ENCODE measurements at places on chromosomes 5 and 9.

DNA sequence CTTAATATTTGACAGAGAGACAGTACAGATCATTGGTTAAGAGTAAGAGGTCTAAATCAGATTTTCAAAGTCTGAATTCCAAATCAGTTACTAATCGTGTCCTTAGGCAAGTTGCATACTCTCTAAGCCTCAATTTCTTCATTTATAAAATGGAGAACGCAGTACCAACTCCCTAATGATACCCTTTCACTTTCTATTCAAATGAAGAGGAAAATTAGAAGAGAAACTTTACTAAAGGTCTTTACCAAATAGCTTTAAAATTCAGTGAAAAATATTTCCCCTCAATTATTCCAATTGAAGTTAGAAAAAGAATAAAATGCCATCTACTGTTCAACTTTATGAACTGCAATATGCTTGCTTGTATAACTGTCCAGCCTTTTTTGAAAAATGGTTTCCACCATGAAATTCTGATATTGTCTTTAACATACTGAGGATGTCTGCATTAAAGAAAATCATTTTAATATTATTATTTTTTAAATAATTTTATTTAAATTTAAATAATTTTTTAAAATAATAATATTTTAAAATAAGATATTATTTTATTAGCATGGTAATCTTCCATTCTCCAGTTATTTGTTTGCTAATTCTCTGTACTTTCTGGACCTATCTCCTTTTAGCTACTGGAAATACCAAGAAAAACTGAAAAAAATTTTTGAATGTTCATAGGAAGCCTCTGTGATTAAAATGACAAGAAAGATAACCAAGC, 36.0 kb downstream of the POC5 start:
- DNase-seq: no peak

DNA sequence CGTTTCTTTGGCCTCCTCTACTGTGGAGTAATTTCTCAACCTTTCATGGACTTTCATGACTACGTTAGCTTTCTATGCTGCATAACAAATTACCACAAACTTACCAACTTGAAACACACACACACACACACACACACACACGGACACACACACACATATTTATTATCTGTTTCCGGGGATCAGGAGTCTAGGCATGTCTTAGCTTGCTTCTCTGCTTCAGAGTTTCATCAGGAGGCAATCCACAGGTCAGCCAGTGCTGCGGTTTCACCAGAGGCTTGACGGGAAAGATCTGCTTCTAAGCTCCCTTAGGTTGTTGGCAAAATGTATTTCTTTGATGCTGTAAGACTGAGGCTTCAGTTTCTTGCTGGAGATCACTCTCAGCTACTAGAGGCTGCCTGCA, 59.0 kb upstream of the C9orf72 start:
- DNase-seq: no peak

GRCh38 chr5:82418608-82418950, 140.4 kb upstream of the RPS23 start:
- no peak for DNase-seq

- DNase-seq: no peak
Measured at GRCh38 chr9:128833696-128834095, 4.1 kb upstream of the SPOUT1 start.

DNA sequence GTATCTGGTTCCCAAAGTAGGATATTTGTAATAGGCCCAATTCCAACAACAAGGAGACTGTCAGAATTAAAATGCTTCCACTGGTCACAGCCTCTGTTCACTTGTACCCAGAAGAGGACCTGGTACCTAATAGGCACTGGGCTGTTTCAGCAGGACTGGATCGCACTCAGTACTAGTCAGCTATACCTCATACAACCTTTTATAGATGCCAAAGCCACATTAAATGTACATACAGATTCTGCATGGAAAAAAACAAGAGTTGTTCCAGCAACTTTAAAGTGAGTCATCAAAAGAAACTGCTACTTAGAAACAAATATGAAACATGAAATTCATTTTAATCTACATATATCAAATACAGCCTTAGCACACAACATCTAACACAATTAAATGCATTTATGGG, 87.5 kb downstream of the GPR21 start:
- no peak for DNase-seq

DNA sequence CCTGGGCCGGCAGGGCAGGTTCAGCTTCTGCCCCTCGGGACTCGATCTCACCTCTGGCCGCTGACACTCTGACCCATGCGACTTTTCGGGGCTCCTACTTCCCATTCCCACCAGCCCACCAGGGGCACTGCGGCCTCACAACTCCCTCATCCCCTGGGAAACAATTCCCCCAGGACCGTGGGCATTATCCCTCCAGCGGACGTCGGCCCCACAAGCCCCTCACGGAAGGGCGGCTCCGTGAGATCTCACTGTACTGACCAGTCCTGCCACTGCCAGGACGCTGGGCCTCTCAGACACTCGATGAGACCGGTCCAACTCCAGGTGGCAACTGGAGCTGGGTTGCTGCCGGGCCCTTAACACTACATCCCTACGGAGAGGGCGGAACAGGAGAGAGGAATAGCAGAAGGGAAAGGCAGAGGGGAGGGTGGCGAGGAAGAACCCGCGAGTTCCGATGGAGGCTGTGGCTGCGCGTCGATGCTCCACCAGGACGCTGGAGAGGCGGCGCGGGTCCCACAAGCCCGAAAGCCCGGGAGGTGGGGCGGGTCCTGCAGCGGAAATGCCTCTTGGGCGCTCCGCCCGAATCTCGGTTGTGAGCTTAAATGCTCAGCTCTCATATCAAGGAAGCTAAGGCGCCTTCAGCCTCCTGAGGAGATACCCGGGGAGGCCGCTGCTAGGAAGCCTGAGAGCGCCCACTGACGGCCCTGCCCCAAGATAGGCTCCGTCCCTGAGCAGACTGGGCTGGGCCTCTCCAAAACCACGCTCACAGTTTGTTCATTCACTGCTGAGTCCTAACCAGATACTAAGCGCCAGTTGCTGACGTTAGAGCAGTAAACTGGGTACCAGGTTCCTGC, 36.3 kb downstream of the VCP start:
- peak; percentile 7 for DNase-seq

GRCh38 chr5:118987988-118988865, at the start of gene DTWD2:
Gene DTWD2 (minus strand): TSS chr5:118988547. CDS start chr5:118988511, 36 bp downstream.
- peak; percentile 87 for DNase-seq

GRCh38 chr5:79834754-79835714, 145.4 kb downstream of the CMYA5 start:
- DNase-seq: no peak

DNA sequence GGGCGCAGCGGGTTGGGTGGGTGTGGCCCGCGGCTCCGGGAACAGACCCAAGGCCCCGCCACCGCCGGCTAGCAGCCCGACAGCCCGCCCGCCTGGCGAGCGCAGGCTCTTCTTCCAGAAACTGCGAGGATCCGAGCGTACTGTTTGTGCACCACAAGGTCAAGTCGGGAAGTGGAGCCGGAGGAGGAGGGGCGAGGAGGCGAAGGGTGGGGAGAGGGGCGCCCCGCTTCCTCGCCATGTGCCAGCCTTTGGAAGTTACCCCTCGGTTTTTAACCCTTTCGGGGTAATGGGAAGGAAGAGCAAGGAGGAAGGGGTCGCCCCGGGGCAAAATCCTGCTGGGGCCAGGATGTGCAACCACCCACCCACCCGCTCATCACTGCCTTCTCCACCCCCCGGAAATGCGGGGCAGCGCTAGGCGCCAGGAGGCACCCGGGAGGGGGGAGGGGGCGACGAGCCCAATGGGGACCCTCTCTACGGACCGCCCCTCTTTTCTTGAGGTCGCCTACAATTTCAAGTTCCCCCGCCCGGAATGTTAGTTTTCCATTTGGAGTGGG, 1.1 kb upstream of the JADE2 start:
- DNase-seq: peak; percentile 48

- DNase-seq: no peak
Measured at GRCh38 chr9:27584931-27585330, 11.7 kb upstream of the C9orf72 start.

GRCh38 chr5:32539981-32540845, 45.1 kb upstream of the SUB1 start:
- no peak for DNase-seq

DNA sequence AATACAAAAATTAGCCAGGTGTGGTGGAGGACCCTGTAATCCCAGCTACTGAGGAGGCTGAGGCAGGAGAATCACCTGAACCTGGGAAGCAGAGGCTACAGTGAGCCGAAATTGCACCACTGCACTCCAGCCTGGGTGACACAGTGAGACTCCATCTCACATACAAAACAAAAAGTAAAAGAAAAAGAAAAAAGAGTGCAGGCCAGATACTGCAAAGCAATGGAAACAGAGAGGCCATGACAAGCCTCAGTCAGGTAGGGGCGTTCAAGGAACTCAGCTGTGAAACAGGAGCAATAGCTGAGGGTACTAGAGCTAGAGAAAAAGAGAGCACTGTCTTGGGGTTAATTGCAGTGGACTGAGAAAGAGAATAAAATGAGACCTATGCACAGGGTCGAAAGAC, 56.2 kb downstream of the TIMD4 start:
- no peak for DNase-seq

DNA sequence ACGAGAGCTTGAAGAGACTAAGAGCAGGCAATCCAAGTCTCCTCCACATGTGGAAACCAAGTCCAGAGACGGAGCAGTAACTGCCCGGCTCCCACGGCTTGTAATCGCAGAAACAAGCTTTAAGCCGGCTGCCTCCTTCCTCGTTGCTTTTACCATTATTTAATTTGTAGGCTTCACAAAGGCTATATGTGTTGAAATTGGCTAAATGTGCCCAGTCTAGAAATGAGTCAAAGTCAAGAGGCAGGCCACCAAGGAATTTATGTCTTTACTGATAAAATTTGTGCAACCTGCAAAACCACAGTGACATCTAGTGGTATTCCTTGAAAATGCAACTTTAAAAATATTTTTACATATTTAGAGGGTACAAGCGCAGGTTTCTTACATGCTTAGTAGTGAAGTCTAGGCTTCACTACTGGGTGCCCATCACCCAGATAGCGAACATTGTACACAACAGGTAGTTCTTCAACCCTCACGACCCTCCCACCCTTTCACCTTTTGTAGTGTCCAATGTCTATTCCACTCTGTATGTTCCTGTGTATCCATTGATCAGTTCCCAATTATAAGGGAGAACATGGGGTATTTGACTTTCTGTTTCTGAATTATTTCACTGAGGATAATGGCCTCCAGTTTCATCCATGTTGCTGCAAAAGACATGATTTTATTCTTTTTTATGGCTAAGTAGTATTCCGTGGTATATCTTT, 33.5 kb upstream of the EBF1 start:
- no peak for DNase-seq

DNA sequence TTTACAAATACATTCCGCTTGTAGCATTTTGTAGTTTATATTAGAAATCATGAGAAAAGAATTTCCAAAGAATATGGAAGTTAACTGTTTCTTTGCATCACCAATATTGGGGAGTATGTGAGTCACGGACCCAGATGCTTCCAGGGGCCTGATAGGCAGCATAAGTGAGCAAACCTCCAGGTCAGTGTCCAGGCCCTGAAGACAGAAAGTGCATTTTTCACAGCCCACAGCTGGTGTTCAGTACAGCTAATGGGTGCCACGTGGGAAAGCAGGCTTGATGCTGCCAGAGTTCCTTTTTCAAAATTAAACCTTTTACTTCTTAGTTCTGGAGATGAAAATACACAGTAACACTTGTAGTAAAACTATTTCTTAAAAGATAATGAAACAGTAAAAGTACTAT, 454.4 kb upstream of the ACTBL2 start:
- DNase-seq: no peak

DNA sequence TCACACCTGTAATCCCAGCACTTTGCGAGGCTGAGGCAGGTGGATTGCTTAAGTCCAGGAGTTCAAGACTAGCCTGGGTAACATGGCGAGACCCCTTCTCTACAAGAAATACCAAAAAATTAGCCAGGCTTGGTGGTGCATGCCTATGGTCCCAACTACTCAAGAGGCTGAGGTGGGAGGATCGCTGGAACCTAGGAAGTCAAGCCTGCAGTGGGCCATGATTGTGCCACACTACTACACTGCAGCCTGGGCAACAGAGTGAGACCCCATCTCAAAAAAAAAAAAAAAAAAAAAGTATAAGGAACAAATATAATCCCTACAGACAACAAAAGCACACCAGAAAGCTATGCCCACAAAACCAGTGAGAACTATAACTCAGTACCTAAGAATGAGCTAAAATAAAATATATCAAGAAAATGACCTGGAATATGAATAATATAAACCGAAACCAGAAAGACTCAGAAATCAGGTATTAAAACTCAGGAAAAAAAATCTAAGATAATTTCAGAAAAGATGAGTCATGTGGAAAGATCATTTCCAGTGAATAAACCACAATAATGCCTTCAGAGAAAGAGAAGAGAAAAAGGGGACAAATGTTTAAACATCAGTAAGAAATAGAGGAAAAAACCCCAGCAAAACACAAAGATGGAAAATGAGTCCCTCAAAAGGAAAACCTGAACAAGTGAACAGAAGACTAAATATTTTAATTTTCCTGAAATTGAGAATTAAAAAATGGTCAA, 57.4 kb downstream of the GOLPH3 start:
- no peak for DNase-seq

DNA sequence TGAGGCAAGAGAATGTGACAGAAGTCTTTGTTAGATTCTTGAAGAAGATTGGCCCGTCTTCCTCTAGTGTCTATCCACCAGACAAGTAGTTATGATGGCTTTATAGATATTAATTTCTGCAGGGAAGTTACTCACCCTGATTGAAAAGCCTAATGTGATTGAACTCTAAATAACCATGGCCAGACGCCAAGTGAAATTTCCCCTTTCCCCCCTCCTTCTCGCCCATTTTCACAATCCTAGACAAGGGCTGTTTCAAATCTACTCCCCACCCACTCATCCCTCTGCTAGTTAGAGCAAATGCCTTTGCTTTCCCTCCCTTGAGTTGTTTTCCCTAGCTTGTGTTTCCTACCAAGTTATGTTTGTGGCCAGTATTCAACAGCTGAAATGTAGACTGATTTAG, 182.5 kb downstream of the TMEM167A start:
- no peak for DNase-seq

DNA sequence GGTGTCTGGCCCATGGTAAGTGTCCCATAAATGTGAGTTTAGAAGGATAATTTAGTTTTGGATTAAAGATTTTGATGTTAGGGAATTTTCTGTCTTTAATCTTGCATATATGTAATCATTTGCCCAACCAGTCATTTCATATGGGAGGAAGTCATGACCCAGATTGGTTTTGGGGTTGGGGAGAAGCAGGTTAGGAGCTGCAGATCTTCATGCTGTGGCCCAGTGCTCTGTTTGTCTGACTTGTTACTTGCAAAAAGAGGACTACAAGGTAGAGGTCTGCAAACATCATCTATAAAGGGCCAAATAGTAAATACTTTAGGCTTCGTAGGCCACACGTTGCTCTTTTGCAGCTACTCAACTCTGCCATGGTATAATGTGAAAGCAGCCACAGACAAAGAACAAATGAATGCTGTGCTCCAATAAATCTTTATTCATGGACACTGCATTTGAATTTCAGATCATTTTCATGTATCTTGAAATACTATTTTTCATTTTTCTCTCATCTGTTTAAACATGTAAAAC, 16.8 kb downstream of the OSTF1 start:
- no peak for DNase-seq

All from activated CD4-positive, alpha-beta T cell treated with anti-CD3 and anti-CD28 coated beads, Interleukin-2, amount 50 U/mL, for 24 hours (primary cell).